CD4-positive, alpha-beta T cell treated with Interleukin-12 subunit alpha and Interleukin-12 subunit beta, for 1 hour (primary cell): ENCODE measurements at places on chromosomes 3 and 15.

DNA sequence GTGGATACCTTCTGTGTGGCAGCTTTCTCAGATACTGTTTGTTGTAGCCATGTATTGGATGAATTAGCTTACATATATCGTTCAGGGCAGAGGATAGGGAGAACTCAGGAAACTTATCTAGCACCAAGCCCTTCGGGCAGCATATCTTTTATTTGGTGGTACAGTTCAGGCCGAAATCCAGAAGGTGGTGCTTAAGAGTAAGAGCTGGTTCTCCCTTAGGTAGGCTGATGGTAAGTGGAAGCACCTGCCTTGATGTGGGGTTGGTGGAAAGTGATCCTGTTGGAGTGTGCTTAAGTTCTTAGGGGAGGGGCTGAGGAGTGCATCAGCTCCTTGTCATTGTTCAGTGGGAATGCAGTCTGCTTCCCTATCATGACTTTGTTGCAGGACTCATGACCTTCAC, 187.5 kb downstream of the DOCK3 start:
- no peak for DNase-seq

DNA sequence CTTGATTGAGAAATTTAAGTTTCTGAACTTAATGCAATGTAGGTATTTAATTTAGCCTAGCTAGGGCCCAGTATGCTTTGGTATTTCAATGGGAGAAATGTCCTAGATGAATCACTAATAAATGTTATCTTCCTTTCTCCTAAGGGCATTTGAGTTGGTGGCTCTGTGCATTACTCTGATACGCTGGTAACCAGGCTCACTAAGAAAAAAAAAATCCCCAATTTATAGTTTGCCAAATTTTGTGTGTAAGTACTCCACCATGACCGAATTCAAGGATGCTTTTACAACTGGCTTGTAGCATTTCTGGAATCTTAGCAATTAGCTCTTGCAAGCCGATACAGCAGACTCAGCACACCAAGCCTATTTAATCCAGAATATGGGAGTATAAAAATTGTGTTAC, 94.6 kb upstream of the LPP start:
- no peak for DNase-seq

- no peak for DNase-seq
These were observed 807.4 kb downstream of the SQOR start for GRCh38 chr15:46442184-46442583.

GRCh38 chr15:59892985-59893384, 111.1 kb upstream of the FOXB1 start:
- no peak for DNase-seq

DNA sequence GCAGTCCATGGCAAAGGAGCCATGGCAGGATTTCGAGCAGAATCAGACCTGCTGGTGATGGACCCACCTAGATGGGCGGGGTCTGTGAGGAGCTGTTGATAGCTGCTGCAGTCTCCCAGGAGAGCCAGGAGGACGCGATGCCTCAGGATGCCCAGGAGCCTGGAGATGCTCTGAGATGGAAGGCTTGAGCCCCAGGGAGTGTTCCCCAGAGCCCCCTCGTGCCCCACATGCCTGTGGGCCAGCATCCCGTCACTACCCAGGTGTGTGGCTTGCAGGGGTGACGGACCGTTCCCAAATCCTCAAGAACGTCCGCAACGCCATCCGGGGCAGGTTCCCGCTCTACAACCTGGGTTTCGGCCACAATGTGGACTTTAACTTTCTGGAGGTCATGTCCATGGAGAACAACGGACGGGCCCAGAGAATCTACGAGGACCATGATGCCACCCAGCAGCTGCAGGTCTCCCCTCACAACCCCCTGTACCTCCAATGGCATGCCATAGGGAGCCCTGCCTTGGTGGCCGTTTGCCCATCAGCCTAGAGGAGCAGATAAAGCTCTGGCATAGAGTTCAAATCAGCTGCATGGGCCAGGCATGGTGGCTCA, 6.7 kb downstream of the ITIH1 start:
- DNase-seq = no peak

GRCh38 chr3:188527389-188527788, 373.4 kb downstream of the LPP start:
- no peak for DNase-seq

GRCh38 chr15:73518180-73518862, 75.4 kb downstream of the REC114 start:
- DNase-seq = no peak

DNA sequence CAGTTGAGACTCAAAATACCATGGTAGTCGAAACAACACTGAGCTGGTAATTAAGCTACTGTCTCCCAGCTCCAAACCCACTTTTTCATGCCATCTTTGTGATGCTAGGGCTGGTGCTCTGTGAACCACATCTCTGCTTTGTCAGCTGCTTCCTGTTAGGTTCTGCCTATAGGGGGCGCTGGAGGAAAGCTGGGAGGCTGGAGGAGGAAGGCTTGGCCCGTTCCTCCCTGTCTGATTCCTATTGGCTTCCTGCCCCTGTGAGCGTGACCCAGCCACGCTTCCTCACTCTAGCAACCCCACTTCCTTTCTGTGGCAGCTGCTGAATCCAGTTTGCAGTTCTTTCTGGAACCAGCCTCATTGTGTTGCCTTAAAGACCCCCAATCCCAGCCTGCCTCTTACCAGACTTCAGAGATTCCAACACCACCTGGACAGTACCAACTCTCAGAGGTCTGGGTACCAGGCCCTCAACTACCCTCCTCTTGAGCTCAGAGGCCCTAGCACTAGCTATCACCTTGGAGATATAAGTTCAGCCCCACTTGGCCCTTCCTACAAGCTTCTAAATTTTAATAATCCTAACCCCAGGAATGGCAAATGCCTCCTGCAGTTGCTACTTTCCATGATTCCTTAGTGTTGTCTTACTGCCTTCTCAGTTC, 120.9 kb downstream of the ERC2 start:
- no peak for DNase-seq
